ENCODE measurements at places on chromosomes 1 and 21. TPM values are rescaled to one million over a fixed set of nuclear protein-coding genes. Genes with fewer than 3 reads are reported as not detected.

- no peak for DNase-seq
Observed at GRCh38 chr1:2231532-2232254, 3.6 kb downstream of the SKI start.

DNA sequence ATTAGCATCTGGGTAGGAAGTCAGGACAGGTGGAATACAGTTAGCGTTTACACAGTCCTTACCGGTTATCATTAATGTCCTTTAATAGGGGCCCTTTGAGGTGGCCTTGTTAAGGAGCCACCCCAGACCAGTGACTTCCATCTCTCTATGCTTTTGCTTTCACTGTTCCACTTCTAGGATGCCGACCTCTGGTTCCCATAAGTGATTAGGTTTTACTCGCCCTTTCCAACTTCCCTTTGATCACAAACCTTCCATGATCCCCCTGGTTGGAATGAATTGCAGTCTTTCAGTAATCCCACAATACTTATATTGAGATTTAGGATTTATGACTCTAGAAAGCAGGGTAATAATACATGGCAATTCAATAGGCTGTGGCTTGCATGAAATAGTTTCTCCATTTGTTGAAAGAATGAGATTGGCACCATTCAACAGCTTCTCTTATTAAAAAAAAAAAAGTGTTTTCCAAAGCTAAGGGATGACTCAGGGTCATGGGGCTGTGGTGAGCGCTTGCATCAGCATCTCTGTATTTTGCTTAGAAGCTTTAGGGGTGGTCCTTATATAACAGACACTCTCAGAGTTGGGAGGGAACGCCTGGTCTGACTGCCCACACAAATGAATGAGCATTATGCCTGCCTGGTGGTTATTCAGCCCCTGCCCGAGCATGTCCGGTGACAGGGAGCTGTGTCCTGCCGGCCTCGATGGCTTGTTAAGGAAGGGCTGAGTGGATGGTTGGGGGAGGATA lies 110.5 kb downstream of the CNIH3 start:
- DNase-seq: no peak

The OR10Z1 gene
- not detected for total RNA-seq

- no peak for DNase-seq
Observed at GRCh38 chr1:239888639-239889038, 203.0 kb upstream of the FMN2 start.

- no peak for DNase-seq
Observed at GRCh38 chr1:36269408-36269838, 36.7 kb upstream of the SH3D21 start.

The KRTAP21-2 gene
- total RNA-seq: not detected

The OR14K1 gene
- not detected for total RNA-seq

- no peak for DNase-seq
Observed at GRCh38 chr1:90823686-90824085, 106.6 kb upstream of the BARHL2 start.

- DNase-seq: no peak
Observed at GRCh38 chr1:199545780-199546179, 481.7 kb upstream of the NR5A2 start.

- peak; percentile 38 for DNase-seq
Observed at GRCh38 chr1:10540277-10541005, 65.7 kb downstream of the PEX14 start.

- no peak for DNase-seq
Observed at GRCh38 chr1:173553312-173553711, 49.6 kb downstream of the SLC9C2 start.

DNA sequence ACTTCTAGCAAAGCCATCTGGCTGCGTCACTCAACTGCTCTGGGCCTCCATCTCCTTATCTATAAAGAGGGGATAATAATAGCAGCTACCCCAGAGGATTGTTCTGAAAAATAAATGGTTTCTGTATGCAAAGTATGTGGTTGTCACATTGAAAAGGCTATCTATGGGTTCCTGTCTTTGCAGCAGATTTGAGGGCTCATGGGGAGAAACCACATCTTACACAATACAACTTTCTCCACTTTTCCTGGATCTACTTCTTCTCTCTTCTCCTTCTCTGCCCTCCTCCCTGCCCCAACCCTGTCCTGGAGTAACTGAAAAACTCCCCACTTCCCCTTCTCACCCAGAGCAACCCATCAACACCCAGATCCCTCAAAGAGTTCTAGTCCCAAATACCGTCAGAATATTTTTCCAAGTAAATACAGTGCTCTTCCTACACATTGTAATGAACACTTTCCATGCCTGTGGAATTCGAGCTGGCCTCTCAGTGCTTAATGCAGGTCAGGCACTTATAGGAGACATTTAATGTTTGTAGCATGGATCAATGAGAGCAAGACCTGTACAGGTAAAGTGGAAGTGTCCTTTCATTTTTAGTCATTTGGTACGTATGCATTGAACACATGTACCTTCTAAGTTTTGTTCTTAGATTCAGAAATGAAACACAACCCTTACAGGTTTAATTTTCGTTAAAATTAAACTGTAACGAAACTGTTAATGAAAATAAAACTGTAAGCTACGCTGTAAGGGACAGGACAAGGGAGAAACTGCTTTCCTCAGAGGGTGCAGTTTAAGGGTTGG lies 131.9 kb downstream of the AK5 start:
- no peak for DNase-seq

DNA sequence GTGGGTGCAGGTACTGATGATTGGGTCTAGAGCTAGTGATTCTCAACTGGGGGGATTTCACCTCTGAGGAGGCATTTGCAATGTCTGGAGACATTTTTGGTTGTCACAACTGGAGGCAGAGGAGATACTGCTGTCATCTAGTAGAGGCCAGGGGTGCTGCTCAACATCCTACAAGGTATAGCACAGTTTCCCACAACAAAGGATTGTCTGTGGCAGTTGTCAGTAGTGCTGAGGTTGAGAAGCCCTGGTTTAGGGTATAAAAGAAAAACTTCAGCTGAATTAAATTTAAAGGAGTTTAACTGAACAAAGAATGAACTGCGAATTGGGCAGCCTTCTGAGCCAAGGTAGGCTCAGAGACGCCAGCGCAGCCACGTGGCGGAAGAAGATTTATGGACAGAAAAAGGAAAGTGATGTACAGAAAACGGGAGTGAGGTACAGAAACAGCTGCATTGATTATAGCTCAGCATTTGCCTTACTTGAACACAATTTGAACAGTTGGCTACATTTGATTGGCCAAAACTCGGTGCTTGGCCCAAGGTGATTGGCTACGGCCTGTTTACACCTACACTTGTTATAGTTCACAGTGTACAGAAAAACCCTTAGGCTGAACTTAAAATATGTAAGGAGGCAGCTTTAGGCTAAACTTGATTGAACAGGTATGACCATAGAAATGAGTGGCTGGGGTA lies 40.4 kb downstream of the MPZL1 start:
- DNase-seq: no peak

The HES3 gene
- total RNA-seq: not detected
